CD4-positive, CD25-positive, alpha-beta regulatory T cell (primary cell): ENCODE measurements at places on chromosomes 3 and 15. TPM values are rescaled to one million over a fixed set of nuclear protein-coding genes. Genes with fewer than 3 reads are reported as not detected.

The ECE2 gene
- total RNA-seq = not detected

The DUOX2 gene
- total RNA-seq = not detected

The ZDHHC3 gene
- 55.8 TPM for total RNA-seq

- H3K4me3 ChIP-seq = peak overlapping the region; percentile 47
- peaks cover 80% of the 10 kb centered on the region for H3K4me1 ChIP-seq
- H3K27me3 ChIP-seq = no peaks in the 10 kb centered on the region
- peaks cover 15% of the 10 kb centered on the region for H3K36me3 ChIP-seq
- DNase-seq = peak; percentile 54
- H3K27ac ChIP-seq = peak overlapping the region; percentile 72
These were observed 17.9 kb downstream of the PSTPIP1 start for GRCh38 chr15:77012868-77013267.

DNA sequence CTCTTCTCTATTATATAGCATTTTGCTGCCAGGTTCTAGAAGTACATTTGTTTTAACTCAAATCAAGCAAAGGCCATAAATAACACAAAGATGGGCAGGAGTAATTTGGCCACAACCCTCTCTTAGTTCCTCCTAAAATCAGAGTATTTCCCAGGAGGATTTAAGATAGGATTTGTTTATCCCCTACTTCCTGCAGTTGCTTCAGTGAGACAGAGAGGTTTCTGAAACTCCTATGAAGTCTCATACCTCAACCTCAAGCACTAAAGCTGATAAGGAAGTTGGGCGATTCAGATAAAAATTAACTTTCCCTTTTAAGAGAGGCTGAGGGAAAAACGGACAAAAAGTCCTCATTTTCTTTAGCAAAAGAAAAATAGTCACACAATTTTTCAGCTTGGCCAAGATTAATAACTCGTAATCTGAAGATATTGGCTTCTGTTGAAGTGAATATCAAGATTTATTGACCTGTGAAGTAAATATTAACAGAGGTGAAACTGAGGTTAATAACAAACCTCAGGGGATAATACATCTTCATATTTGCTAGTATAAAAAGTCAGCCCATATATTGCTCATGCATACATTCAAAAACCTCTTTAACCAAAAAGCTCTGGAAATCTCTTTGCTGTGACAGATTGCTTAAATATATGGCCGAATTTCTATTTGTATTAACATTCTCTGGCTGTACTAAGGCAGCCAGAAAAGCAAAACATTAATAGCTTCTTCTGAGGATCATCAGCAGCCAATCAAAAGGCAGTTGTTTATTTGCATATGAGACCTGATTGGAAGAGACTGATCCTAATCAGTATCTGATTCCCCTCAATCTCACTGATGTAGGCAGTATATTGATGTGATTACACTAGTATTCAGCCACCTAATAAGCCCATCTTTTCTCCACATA lies 90.6 kb upstream of the GADL1 start:
- H3K4me1 ChIP-seq = no peaks in the 10 kb centered on the region
- H3K27me3 ChIP-seq = no peaks in the 10 kb centered on the region
- no peak overlapping the region for H3K4me3 ChIP-seq

DNA sequence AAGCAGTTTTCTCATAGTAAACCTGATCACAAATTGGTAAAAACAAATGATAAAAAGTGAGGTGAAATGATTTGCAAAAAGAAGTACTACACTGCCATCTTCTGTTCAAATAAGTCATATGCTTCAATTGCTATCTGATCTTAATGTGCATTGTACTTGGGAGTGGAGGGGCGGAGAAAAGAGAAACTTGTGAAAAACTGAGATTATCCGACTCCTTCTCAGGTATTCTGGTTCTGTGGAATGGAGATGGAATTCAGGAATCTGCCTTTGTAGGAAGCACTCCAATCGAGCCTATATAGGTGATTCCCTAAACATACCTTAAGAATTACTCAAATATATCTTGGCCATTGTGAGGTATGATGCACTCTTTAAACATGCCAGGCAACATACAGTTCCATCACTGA lies 180.6 kb downstream of the CHL1 start:
- no peaks in the 10 kb centered on the region for H3K36me3 ChIP-seq
- no peak for DNase-seq
- no peak overlapping the region for H3K27ac ChIP-seq
- H3K27me3 ChIP-seq = no peaks in the 10 kb centered on the region
- no peak overlapping the region for H3K4me3 ChIP-seq

DNA sequence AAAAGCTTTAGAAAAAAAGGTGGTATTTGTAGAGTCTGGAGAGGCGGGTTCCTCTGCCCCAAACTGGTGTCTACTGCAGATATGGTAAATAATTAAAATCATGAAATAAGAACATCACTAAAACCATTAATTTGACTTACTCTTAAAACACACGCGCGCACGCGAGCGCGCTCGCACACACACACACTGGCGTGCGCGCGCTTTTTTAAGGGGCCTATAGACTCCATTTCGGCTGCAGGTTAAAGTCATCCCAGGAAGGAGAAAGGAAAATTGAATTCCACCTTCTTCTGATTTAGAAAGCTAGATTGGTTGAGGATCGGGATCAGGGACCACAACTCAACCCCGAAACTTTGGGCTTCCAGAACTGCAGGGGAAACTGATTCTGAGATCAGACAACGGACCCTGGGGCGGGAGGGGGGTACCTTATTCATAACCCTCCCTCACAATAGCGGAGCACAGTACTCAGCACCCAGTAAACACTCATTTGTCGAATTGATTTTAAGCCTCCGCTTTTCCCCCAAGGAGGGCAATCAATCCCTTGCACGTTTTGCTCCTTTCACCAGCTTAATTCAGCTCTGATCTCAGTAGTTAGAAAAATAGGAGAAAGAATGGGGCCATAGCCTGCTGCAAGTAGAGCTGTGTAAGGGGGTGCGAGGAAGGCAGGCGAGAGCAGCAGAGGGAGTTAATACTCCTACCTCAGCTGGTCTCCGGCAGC lies 509 bp upstream of the LRRC3B start:
- H3K36me3 ChIP-seq = no peaks in the 10 kb centered on the region
- no peak overlapping the region for H3K4me3 ChIP-seq
- no peak overlapping the region for H3K27ac ChIP-seq
